ENCODE measurements at places on chromosomes 2 and 18.

- DNase-seq, result no peak
These were observed 160.8 kb upstream of the MAPRE2 start for GRCh38 chr18:34880403-34880802.

GRCh38 chr2:17995593-17995992, 117.1 kb downstream of the KCNS3 start:
- DNase-seq, result no peak

DNA sequence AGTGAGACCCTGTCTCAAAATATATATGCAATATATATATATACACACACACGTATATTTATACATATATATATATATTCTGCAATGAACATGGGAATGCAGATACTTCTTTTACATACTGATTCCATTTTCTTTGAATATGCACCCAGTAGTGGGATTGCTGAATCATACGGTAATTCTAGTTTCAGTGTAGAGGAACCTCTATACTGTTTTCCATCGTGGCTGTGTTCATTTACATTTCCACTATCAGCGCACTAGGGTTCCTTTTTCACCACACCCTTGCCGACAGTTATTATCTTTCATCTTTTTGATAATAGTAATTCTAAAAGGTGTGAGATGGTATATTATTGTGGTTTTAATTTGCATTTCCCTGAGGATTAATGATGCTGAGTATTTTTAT, 52.3 kb upstream of the SLC39A10 start:
- no peak for DNase-seq

DNA sequence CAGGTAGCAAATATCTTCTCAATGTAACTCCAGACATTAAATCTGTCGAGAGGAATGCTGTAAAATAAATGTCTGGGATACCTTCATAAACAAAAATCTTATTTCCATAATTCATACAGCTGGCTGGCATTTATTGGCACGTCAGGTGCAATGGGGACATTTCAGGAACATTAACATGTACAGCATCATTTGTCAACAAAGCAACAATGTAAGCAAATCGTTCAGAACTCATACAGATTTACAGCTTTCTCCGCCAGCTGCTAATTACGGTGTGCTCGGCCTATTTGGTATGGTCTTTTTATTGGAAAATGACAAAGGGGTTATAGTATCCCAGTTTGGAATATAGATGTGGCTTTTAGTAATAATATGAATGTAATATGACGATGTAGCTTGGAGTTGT, 464.9 kb downstream of the ARHGAP15 start:
- no peak for DNase-seq

- DNase-seq, result no peak
These were observed 68.5 kb downstream of the SPIRE1 start for GRCh38 chr18:12589448-12589847.

DNA sequence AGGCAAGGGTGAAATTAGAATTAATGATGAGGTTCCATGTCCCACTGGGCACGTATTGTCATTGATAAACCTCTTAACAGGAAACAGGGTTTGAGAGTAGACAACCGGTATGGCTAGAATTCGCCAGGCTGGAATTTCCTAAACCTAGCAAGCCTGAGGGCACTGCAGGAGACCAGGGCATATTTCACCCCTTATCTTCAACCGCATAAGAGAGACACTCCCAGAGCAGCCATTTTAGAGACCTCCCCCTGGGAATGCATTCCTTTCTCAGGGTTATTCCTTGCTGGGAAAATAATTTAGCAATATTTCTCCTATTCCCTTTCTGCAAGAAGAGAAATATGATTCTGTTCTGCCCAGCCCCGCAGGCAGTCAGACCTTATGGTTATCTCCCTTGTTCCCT, 334.6 kb upstream of the LYPD1 start:
- no peak for DNase-seq

DNA sequence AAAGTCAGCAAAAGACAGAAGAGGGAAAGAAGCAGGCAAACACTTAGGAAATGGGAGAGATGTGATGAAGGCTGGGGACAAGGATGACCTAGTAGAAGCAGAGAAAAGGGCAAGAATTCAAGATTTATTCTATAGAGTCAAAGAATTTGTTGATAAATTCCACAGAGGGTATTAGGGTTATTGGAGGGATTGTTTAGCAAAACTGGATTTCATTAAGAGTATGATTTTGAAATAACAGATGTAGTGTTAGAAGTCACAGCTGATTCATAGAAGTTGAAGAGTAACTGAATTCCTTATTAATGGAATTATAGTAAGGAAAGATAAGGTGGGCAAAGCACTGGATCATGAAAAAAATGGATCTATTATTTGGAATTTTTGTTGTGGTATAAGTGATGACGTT, 48.6 kb downstream of the CEP192 start:
- DNase-seq, result no peak

DNA sequence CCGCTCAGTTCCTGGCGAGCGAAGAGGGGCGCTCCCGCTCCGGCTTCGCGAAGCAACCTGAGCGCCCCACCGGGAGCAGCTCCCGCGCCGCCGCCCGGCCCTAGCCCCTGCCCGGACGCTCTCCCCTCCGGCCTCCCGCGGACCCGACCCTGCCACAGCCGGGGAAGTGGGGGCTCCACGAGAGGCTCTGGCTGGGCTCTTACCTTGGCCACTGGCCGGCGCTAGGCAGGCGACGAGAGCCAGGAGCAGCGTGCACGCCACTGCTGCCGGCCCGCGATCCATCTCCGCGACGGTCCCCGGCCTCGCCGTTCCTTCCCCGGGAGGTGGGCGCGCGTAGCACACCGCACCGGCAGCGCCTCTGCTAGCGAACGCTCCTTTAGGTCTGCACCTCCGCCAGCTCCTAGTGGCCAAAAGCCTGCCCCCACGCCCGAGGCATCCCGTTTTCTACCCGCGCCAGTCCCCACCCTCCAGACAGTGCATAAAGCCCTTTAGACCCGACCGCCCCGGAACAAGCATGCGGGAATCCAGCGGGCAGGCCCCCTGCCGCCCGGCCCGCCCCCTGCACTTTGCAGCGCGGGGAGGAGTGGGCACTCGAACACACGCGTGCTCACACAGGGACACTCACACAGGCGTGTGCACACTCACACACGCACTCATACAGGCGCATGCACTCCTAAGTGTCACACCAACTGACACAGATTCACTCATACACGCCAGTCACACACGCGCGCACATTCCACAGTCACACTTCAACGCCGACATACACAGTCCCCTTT, at the start of gene LRP2:
TSS of gene LRP2 (minus strand) at position 417 of the 776 bp plus-strand sequence. CDS start at position 282, 135 bp downstream.
- DNase-seq, result peak; percentile 16

- DNase-seq, result no peak
These were observed 199.4 kb downstream of the LRRTM1 start for GRCh38 chr2:80105015-80105640.

- DNase-seq, result no peak
These were observed 18.9 kb downstream of the SALL3 start for GRCh38 chr18:78998371-78999071.

GRCh38 chr2:11713815-11714214, 32.6 kb upstream of the LPIN1 start:
- DNase-seq, result no peak

DNA sequence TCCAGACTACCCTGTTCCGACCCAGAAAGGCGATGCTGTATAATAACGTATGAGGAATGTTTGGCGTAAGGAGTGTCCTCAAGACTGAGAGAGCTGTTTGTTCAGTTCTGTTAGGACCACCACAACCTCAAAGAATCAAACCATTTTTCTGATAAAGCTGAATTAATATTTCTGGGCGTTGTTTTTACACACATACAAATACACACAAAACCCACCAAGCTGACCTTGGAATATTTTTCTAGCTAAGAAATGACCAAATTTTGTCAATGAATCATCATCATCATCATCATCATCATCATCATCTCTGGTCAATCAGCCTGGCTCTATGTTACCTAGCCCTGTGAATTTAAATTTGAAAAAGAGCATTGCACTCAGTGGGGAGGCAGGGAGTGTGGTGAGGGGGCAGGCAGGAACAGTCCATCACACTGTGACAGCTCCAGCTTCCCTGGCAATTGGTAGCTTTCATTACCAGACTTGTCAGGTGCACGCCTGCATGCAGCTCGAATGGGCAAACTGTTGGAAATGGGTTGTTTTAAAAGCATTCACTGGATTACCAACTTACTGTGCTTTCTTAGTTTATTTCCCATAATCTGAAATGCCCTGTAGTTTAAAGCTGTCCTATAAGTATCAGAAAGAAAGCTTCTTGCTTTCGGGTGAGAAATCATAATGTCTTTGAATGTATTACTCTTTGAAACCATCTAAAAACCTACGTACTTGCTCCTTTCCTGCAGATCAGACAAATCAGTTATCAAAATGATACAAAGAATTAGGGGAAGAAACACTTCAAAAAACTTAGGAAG, 6.9 kb upstream of the POU3F3 start:
- DNase-seq, result no peak

DNA sequence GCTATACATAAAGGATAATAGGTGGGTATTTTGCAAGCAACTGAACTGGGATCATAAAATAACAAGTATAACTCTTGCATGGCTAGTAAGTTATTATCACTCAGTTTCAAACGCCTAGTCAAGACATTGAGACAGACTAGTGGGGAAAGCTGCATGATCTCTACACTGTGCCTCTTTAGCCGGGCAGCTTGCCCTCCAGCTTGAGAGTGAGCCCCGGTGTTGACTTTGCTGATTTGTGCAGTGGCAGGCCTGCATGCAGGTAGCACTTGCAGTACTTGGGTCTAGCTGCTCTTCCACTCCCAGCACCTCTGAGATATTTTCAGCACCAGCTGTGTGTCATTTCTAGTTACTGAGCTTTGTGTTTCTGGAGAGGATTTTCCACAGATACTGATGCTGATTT, 118.8 kb upstream of the DAPL1 start:
- DNase-seq, result no peak

DNA sequence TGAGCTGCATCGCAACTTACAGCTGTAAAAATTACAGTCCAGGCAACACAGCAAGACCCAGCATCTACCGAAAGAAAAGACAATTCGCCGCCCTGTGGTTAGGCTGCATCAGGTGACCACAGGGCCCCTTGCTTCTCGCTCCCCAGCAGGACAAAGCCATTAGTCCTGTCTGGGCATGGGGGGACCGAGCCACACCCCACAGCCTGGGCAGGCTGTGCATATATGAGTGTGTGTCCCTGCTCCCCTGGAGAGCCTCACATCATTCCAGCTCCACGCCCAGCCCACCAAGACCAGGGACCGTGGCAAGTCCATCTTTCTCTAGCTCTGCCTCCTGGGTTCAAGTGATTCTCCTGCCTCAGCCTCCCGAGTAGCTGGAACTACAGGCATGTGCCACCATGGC, 33.9 kb downstream of the SNORC start:
- DNase-seq, result no peak

DNA sequence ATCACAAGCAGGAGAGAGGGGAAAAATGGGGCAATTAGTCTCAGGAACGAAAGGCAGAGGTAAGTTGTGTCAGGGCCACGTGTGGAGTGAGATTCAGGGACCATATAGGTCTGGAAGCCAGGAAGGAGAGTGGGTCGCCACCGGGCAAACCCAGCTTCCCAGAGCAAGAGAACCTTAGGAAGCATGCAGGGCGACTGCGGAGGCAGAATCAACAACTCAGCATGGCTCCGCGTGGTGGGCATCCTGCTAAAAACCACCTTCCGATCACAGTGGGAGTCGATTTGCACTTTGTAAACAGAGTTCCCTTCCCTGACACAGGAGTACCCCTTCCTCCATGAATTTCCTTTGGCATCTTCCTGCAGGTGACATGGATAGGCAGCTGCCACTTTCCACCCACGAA, 114.6 kb downstream of the TTC32 start:
- no peak for DNase-seq

- no peak for DNase-seq
These were observed 28.2 kb downstream of the ARHGAP15 start for GRCh38 chr2:143157418-143157817.

DNA sequence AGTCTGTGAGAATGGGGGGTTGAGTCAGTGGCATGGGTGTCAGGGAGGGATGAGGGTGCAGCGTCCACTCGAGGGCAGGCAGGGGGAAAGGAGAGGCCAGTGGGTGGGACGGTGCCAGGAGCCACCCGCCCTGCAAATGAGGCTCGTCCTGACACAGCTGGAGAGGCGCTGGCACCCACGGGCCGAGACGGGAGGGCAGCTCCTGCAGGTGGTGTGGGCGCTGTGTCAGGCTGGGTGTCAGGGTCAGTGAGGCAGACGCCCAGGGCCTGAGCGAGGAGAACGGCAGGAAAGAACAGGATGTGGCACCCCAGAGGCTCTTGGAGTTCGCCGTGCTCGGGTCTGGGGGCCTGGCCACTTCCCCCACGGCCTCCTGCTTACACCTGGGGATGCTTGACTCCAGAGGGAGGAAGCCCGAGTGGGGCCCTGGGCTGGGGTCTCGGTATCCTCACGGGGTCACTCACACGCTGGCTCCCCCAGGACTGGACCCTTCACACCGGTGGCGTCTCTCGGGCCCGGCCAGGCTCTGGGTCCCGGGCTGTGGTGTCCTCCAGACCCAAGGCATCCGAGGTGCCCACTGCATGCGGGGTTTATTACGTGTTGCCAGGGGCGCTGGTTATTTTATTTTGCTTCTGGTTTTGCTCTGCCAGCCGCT, 130.5 kb upstream of the CTDP1 start:
- no peak for DNase-seq

- no peak for DNase-seq
These were observed 81.3 kb downstream of the MOGAT1 start for GRCh38 chr2:222752746-222753145.

DNA sequence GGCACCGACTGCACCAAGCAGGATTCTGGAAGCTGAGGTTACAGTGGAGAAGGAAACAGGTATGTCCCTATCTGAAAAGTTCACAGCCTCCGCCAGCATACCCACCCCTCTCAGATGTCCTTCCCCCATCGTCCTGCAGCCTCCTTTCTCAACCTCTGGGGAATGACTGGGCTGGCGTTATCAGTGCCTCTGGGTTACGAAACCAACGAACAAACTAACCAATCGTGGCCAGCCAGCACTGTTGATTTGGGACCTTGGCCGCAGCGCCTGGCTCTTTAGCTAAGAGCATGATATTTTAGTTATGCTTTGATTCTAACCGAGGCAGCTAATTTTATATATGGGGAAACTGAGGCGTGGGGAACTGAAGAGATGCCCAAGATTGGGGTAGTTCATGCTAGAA, 233.0 kb downstream of the TFCP2L1 start:
- no peak for DNase-seq

DNA sequence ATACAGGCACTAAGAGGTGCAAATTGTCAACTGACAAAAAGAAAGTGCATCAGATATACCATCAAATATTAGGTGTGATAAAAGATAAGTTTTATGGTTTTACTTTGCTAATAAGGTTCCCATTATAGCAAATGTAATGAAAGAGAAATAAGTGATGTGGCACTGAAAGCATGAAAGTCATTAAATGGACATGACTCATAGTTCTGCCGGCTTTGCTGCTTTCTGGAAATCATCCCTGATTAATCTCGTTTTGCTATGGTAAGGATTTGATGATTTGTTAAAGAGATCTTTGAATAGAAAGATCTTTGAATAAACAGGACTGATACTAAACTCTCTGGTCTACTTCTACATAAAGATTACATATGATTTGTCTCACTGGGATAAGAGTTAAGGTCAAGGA, 72.7 kb downstream of the CLIP4 start:
- no peak for DNase-seq

GRCh38 chr2:16495509-16496208, 170.0 kb downstream of the CYRIA start:
- DNase-seq, result no peak

DNA sequence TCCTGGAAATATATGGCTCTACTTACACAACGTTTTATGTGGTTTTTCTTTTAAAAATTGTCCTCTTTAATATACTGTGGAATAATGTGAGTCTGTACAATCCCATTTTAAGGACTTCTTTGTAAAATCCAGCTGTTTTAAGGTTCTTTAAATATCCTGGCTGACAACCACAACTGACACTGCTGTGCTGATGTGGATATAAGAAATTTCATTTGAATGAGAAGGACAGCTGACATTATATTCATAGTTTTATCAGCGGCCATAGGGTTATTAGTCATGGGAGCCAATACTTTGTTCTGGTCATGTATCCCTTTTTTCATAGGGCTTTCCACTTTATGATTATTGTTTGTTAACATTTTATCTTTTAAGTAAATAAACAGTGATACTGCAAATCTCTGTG, 169.5 kb downstream of the CAMKMT start:
- no peak for DNase-seq
